Lung (tissue), 17 donors: ENCODE measurements at places on chromosomes 6 and 20.
A peak's percentile ranks its signal among the peaks of the same experiment; 100 is the strongest.

DNA sequence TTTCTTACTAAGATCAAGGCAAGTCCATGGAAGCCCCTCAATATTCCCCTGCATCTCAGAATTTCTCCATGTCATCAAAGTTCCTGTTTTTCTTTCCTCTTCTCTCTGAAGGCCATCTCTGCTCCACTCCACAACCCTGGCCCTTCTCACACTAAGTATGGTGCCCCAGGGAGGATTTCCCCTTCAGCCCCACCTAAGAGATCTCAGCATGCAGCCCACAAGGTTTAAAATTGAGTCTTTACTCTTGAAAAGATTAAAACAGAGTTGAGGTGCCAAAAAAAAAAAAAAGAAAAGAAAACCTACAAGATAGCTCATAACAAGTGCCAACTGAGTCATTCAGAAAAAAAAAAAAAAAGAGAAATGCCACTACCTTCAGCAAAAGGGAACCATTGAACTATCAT, 36.5 kb upstream of the TNFAIP3 start:
- H3K27me3 ChIP-seq, result no peaks in the 10 kb centered on the region
- H3K4me3 ChIP-seq, result no peak overlapping the region
- no peak overlapping the region for H3K27ac ChIP-seq
- no peaks in the 10 kb centered on the region for H3K36me3 ChIP-seq
- H3K4me1 ChIP-seq, result no peaks in the 10 kb centered on the region

GRCh38 chr20:41018153-41018552, 10.5 kb upstream of the TOP1 start:
- no peaks in the 10 kb centered on the region for H3K27me3 ChIP-seq
- no peaks in the 10 kb centered on the region for H3K36me3 ChIP-seq
- no peak overlapping the region for H3K4me3 ChIP-seq
- no peaks in the 10 kb centered on the region for H3K4me1 ChIP-seq
- DNase-seq, result no peak
- H3K27ac ChIP-seq, result no peak overlapping the region

- H3K4me3 ChIP-seq, result no peak overlapping the region
- no peak overlapping the region for H3K27ac ChIP-seq
- H3K27me3 ChIP-seq, result no peaks in the 10 kb centered on the region
- no peak for DNase-seq
- H3K4me1 ChIP-seq, result peaks cover 6% of the 10 kb centered on the region
Measured at GRCh38 chr20:10524643-10525042, 89.5 kb downstream of the SLX4IP start.

- H3K4me3 ChIP-seq, result no peak overlapping the region
- H3K27me3 ChIP-seq, result no peaks in the 10 kb centered on the region
- no peaks in the 10 kb centered on the region for H3K36me3 ChIP-seq
- H3K27ac ChIP-seq, result no peak overlapping the region
Measured at GRCh38 chr6:4814212-4814611, 38.0 kb downstream of the CDYL start.

DNA sequence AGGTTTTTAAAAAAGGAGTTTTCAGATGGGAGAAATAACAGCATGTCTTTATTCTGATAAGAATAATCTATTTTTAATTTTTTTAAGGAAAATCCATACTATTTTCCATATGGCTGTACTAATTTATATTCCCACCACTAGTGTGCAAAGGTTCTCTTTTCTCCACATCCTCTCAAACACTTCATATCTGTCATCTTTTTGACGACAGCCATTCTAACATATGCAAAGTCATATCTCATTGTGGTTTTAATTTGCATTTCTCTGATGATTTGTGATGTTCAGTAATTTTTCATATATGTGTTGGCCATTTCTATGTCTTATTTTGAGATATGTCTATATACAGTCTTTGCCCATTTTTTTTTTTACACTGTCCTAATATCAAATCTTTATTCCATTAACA, 280.6 kb upstream of the RUNX2 start:
- H3K36me3 ChIP-seq, result no peaks in the 10 kb centered on the region
- H3K27me3 ChIP-seq, result no peaks in the 10 kb centered on the region
- DNase-seq, result no peak
- H3K4me3 ChIP-seq, result no peak overlapping the region
- no peaks in the 10 kb centered on the region for H3K4me1 ChIP-seq

GRCh38 chr6:125678601-125679000, 70.8 kb upstream of the HEY2 start:
- no peak for DNase-seq
- no peaks in the 10 kb centered on the region for H3K27me3 ChIP-seq
- H3K27ac ChIP-seq, result no peak overlapping the region
- no peaks in the 10 kb centered on the region for H3K4me1 ChIP-seq

GRCh38 chr6:3157131-3157933, at the start of gene TUBB2A:
Gene TUBB2A (minus strand): TSS chr6:3157544. CDS start chr6:3157463, 81 bp downstream.
- H3K4me3 ChIP-seq, result peak within 1 kb of the TSS; percentile 71
- H3K27me3 ChIP-seq, result peaks cover 2% of the 10 kb centered on the region
- peak within 1 kb of the TSS; percentile 98 for H3K27ac ChIP-seq
- peak; percentile 86 for DNase-seq

DNA sequence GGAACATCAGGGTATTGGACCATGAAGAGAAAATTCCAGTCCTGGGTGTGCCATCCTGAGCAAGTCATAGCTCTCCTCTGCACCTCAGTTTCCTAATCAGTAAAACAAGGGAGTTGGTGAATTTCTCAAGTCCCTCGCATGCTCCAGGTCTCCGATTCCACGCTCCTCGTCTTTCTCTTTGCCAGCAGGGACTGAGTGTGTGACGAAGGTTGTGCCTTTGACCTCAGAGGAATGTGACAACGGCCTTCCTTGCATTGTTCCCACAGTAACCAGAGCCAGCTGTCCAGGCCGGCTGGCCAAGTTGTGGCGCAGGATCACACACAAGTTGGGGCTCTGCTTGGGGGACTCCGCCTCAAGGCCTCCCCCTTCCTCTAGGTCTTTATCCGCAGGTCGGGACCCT, 217.3 kb downstream of the ATXN1 start:
- H3K36me3 ChIP-seq, result no peaks in the 10 kb centered on the region
- no peaks in the 10 kb centered on the region for H3K27me3 ChIP-seq
- H3K4me3 ChIP-seq, result no peak overlapping the region

DNA sequence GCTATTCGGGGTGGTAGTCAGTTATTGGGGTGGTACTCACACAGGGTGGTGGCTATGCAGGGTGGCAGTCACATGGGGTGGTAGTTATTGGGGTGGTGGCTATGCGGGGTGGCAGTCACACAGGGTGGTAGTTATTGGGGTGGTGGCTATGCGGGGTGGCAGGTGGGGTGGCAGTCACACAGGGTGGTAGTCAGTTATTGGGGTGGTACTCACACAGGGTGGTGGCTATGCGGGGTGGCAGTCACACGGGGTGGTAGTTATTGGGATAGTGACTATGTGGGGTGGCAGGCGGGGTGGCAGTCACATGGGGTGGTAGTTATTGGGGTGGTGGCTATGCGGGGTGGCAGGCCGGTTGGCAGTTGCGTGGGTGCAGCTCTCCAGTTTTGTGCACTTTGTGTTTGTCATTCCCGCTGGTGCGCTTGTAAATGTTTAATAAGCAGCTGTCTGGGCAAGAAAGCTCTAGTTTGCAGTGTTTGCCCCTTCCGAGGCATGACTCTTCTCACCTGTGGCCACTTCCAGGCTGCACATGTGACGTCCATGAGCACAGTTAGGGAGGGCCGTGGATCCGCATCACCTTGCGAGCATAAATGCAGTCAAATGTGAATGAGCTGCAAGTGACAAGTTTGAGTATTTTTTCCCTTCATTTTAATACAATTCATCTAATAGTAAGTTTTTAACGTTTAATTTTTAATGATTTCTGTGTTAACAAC, 219.0 kb upstream of the CST7 start:
- no peaks in the 10 kb centered on the region for H3K27me3 ChIP-seq
- no peak for DNase-seq
- no peak overlapping the region for H3K4me3 ChIP-seq

- no peaks in the 10 kb centered on the region for H3K36me3 ChIP-seq
- H3K4me3 ChIP-seq, result no peak overlapping the region
- no peaks in the 10 kb centered on the region for H3K4me1 ChIP-seq
- no peak for DNase-seq
- no peak overlapping the region for H3K27ac ChIP-seq
Measured at GRCh38 chr20:22217712-22218352, 366.5 kb downstream of the FOXA2 start.

DNA sequence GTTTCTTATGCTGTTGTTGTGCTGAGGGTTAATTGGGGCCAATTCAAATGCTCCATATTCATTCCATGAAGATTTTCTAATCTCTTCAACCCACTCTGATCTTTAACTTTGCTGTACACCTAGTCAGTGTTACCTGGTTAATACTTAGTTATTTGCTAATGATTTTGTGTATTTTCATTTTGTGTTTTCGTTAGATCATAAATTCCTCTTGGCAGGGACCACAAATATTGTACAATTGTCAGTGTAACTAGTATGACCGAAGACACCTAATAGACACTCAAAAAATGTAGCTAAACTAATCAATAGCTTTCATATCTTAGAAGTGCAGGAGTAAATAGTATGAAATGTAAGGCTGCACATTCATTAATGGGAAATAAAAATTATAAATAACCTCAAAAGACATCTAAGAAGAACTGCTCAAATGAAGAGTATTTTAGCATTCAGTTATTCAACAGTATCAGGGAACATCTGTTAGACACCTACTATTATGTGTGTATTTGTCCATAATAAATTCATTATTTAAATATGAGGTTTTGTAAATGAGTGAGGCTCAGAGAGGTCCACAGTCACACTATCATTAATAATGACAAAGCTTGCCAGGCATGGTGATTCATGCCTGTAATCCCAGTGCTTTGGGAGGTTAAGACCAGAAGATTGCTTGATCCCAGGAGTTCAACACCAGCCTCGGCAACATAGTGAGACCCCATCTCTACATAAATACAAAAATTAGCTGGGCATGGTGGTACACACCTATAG, 13.4 kb upstream of the HSF2 start:
- H3K27ac ChIP-seq, result no peak overlapping the region
- no peak overlapping the region for H3K4me3 ChIP-seq
- no peaks in the 10 kb centered on the region for H3K36me3 ChIP-seq
- peaks cover 2% of the 10 kb centered on the region for H3K27me3 ChIP-seq
- DNase-seq, result no peak

- no peak for DNase-seq
- no peaks in the 10 kb centered on the region for H3K36me3 ChIP-seq
- H3K4me1 ChIP-seq, result peaks cover 17% of the 10 kb centered on the region
- no peaks in the 10 kb centered on the region for H3K27me3 ChIP-seq
- no peak overlapping the region for H3K4me3 ChIP-seq
Measured at GRCh38 chr6:162684961-162685360, 42.6 kb downstream of the PRKN start.

- no peaks in the 10 kb centered on the region for H3K4me1 ChIP-seq
- DNase-seq, result peak; percentile 83
- H3K27ac ChIP-seq, result peak within 1 kb of the TSS; percentile 92
- H3K36me3 ChIP-seq, result peaks cover 7% of the 10 kb centered on the region
Measured at GRCh38 chr6:116511424-116512110, at the start of gene CALHM5. Gene CALHM5 (plus strand): TSS chr6:116511639. CDS start chr6:116511697, 58 bp downstream.

- H3K4me1 ChIP-seq, result no peaks in the 10 kb centered on the region
- no peak for DNase-seq
- no peak overlapping the region for H3K27ac ChIP-seq
- H3K36me3 ChIP-seq, result no peaks in the 10 kb centered on the region
Measured at GRCh38 chr6:15535495-15536197, 127.2 kb downstream of the DTNBP1 start.

DNA sequence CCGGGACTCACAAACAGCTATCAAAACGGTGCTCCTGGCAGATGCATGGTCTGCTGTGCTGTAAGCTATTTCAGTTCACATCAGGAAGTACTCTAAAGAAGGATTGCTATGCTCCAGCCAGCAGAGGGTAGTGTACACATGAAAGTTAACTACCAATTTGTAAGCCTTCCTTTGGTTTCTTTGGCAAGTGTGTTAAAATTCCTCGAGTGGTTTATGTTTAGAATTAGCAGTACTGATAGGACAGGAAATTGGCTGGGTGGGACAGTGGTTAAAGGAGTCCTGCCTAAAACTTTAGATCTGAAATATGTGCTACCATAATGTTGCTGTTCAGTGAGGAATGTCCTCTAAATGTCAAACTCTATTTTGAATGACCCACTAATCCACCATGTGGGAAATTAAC, 47.4 kb downstream of the TRMT11 start:
- H3K36me3 ChIP-seq, result peaks cover 5% of the 10 kb centered on the region
- no peak overlapping the region for H3K4me3 ChIP-seq
- H3K27me3 ChIP-seq, result no peaks in the 10 kb centered on the region
- peak; percentile 38 for DNase-seq

DNA sequence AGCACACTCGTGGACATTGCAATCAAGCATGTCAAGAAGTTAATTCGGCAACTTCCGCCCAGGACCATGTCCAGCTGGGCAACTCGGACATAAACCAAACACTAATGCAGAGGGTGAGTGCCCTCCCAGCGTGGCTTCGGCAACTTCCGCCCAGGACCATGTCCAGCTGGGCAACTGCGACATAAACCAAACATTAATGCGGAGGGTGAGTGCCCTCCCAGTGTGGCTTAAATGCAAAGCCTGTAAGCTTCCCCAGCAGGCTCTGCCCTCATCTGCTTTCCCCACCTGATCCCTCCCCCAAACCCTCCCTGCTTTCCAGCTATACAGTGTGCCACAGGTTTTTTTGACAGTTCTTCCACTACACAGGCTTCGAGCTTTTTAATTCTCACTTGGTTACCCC, 143.4 kb downstream of the PXDC1 start:
- no peak overlapping the region for H3K4me3 ChIP-seq
- H3K36me3 ChIP-seq, result no peaks in the 10 kb centered on the region
- no peaks in the 10 kb centered on the region for H3K27me3 ChIP-seq
- DNase-seq, result no peak
- H3K4me1 ChIP-seq, result no peaks in the 10 kb centered on the region

DNA sequence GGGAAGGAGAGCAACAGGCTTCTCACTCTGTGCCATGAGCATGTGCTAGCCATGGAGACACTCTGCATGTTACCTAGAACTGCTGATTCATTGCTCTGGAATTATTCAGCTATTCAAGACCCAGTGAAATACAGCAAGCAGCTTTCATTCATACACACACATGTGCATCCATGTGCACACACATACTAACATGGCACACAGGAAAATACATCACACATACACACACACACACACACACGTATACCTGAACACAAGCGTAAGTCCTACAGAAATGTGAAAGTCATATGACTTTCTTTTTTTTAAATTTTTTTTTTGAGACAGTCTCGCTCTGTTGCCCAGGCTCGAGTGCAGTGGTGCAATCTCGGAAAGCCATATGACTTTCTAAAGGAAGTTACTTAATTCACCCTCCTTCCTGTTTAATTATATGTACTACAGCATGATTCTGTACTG, 108.2 kb upstream of the NFATC2 start:
- peaks cover 2% of the 10 kb centered on the region for H3K36me3 ChIP-seq
- peak; percentile 55 for DNase-seq
- no peaks in the 10 kb centered on the region for H3K4me1 ChIP-seq
- H3K27ac ChIP-seq, result no peak overlapping the region
- H3K4me3 ChIP-seq, result no peak overlapping the region
